ENCODE measurements at places on chromosomes 2 and 18.

- DNase-seq, result no peak
Measured at GRCh38 chr2:37391711-37392110, 47.3 kb downstream of the QPCT start.

GRCh38 chr18:23114171-23114881 lies 21.0 kb upstream of the CABLES1 start:
- DNase-seq, result no peak

DNA sequence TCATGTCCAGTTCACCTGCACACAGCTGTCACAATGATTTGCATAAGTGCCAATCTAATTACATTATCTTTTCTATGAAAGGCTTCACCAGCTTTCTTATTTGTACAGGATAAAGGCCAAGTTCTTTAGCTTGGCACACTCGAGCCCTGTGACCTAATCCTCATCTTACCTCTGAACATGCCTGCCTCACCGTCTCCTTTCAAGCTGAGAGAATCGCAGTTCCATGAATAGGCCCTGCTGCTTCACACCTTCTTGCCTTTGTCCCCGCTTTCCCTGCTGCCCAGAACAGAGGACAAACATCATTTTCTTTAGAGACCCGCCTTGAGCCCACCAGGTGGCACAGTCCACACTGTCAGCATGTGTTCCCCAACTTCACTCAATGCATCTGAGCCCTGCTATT lies 1094.7 kb downstream of the BCL11A start:
- DNase-seq, result no peak

DNA sequence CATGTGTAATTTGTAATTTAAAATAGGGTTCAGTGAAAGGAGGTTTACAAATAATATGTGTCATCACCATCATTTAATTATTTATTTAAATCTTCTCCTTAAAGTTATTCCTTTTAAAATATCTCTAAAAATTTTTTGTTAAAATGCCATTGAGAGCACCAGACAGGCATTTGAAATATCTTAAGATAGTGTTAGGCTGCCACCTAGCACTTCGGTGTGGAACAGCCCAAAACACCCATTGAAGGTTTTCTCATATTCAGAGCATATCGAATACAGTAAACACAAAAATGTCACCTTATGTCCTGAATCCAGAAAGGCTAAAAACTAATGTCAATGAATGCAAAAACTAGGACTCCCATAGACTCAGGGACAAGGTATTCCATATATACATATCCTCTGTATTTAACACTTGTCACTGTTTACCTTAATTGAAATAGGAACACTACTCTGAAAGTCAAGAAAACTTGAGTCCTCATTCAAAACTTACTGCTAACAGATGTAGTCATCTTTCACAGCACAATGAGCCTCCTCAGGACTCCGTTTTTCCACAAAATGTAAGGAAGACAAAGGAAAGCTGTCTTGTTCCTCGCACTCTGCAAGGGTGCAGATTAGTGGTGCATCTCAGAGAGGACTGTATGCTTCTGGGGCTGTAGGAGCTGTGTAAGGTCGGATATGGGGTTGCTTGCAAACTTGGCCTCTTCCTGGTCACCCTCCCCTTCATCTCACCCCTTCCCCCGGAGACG lies 329.5 kb downstream of the PAX3 start:
- no peak for DNase-seq

GRCh38 chr2:85712849-85713612 lies 18.9 kb downstream of the GNLY start:
- no peak for DNase-seq

Measured in activated T-helper 1 cell treated with anti-CD3 and anti-CD28 coated beads, Interleukin-2, amount 50 U/mL, for 16 hours (primary cell).